Progenitor cell of endocrine pancreas (in vitro differentiated cells): ENCODE measurements at places on chromosomes 3 and 15.

- no peak for DNase-seq
These were observed 81.5 kb upstream of the KCNAB1 start for GRCh38 chr3:156038869-156039268.

GRCh38 chr3:171614318-171614921, 154.2 kb upstream of the TNIK start:
- DNase-seq: no peak

- DNase-seq: no peak
These were observed 15.7 kb downstream of the LYZL4 start for GRCh38 chr3:42394579-42395288.

DNA sequence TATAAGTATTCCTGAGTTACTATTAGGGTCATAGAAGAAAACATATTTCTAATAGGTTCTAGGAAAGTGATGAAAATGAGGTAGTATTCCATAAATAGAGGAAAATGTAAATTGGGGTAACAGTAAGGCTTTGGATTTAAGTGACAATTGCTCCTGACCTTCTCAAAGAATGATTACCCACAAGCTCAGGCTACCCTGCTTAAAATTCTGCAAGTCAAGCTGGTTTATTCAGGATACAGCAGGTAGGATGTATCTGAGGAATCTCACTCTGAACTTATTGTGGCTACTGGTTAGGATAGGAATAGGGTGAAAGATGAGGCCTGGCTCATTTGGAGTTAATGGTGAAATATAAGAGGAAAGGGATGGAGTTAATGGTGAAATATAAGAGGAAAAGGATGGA, 67.7 kb downstream of the CD200R1L start:
- DNase-seq: no peak

- no peak for DNase-seq
These were observed 4.1 kb downstream of the SEMA4B start for GRCh38 chr15:90205050-90205848.

DNA sequence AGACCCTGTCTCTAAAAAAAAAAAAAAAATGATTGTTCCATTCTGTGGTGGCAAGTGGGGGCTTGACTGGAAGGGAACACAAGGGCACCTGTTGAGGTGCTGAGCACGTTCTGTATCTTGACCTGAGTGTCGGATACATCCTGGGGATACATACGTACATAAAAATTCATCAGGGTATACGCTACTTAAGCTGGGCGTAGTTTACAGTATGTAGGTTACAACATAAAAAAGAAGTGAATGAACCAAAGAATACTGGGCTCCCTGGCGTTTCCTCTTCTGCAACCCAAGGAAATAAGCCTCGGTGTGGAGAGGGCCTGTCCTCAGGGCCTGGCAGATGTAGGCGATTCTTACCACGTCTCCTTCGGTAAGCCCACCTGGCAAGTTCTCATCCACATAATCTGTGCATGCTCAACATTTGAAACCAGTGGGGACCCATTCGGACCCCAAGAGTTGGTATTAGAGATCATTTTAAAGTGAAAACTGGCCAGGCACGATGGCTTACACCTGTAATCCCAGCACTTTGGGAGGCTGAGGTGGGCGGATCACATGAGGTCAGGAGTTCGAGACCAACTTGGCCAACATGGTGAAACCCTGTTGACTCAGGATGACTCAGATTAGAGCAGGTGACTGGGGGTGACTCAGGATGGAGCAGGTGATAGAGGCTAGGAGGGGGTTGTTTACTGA, 5.1 kb upstream of the MUC20 start:
- DNase-seq: no peak

- no peak for DNase-seq
These were observed 279.0 kb upstream of the EPHA3 start for GRCh38 chr3:88828466-88828865.

GRCh38 chr3:72750405-72750965, 97.8 kb downstream of the SHQ1 start:
- DNase-seq: no peak

DNA sequence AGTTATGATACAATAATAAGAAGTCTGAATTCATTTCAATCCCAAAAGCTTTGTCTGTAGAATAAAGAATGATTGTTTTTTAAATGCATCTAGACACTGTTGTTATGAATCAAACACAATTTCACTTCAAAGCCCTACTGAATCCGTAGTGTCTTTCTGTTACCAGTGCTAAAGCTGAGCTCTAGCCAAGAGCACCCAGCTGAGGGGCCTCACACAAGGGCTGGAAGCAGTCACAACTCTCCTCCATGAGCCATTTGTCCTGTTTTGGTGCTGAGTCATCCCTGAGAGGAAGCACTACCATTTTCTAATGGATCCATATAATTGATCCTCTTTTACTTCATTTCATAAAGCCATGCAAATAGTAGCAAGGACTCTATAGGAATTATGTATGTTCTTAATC, 158.2 kb upstream of the ANKRD28 start:
- no peak for DNase-seq

DNA sequence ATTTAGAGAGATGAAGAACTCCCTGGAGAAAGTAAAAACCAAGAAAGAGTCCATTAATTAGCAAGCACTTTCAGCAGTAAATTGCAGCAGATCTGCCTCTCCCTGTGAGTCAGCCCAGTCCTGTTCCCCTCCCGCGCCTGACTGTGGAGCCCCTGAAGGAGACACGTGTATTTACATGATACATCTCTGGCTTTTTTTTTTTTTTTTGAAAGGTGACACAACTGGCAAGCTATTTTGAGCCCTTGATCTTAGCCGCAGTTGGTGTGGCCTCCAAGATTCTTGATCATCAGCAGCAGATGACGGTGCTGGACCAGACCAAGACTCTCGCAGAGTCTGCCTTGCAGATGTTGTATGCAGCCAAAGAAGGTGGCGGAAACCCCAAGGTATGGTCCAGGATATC, 271.8 kb upstream of the TPM1 start:
- DNase-seq: no peak

- DNase-seq: no peak
These were observed 30.5 kb upstream of the APH1B start for GRCh38 chr15:63246691-63247469.

GRCh38 chr3:142943349-142943748, 20.1 kb downstream of the PAQR9 start:
- DNase-seq: no peak

GRCh38 chr3:8279886-8280550, 221.6 kb upstream of the LMCD1 start:
- no peak for DNase-seq

GRCh38 chr15:101554115-101554915, 64.8 kb upstream of the PCSK6 start:
- no peak for DNase-seq

GRCh38 chr15:90924375-90924774, 8.0 kb downstream of the HDDC3 start:
- no peak for DNase-seq

DNA sequence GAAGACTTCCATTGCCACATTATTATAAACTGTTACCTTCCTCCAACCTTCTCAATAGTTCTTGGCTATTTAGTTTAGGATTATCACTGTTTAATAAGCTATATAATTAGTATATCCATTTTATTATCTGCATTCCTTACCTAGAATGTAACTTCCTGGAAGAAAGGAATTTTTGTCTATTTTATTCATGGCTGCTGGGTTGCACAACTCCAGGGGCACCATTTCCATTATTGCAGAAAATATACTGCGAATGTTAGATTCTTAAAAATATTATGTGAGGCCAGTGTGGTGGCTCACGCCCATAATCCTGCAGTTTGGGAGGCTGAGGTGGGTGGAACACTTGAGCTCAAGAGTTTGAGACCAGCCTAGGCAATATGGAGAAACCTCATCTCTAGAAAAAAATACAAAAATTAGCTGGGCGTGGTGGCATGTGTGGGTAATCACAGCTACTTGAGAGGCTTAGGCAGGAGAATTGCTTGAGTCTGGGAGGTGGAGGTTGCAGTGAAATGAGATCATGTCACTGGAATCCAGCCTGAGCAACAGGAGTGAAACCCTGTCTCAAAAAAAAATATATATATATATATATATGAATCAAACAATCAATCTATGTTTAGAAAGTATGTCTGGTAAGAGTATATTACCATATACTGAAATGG, 19.9 kb downstream of the CLDN1 start:
- DNase-seq: no peak

- DNase-seq: no peak
These were observed 1.5 kb upstream of the PPM1M start for GRCh38 chr3:52243791-52244628.

- DNase-seq: peak; percentile 14
These were observed 100.0 kb upstream of the IGF1R start for GRCh38 chr15:98548139-98548971.

DNA sequence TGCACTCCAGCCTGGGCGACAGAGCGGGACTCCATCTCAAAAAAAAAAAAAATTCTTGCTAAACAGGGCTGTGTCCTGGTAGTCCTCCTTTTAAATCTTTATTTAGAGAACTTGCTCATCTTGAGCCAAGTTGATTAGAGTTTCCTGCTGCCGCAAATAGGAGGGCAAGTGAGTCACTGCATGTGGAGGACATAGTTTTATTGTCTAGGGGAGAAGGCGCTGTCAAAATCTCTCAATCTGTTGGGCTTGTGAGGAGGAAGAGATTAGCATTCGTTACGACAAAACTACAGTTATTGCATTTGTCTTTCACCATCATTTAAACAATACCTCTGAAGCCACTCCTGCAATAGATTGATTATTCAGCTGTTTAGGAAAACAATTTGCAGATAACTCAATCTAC, 11.5 kb downstream of the MUC4 start:
- DNase-seq: no peak

GRCh38 chr3:51940648-51941462, 849 bp downstream of the RRP9 start:
- DNase-seq: no peak

- DNase-seq: no peak
These were observed 100.1 kb upstream of the SPATA12 start for GRCh38 chr3:56960234-56960917.

DNA sequence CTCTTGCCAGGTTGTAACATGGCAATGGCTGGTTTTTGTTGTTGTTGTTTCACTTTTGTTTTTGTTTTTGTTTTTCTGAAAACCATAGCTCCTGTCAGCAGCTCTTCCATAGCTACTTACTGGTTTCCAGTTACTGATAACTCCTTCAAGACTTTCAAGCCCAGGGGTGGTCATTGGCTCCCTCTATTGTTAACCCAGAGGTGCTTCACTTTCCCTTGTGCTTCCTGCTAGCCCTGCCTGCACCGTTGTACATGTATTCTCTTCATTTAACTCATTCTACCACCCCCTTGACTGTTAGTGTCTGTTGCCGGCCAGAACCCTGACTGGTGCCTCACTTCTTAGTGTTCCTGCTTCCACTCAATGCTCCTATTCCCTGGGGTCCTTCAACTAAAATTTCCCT, 4.2 kb upstream of the TRAT1 start:
- no peak for DNase-seq

DNA sequence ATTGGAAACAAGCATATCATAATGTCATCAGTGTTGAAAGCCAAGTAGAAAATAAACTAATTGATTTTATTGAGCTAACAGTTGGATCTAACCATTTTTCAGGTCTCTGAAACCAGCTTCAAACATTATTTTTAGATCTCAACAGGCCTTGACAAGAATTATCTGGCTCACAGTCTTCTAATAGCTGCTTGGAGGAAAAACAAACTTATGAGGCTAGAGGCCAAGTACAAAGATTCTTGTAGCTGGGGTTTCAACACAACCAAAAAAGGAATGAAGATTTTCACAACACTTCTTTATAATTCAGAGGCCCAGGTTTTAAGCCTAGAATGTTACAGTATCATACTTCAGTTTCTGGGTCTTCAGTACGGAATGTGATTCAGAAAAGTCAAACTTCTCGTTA, 3.7 kb downstream of the SETMAR start:
- DNase-seq: no peak
